ENCODE measurements at places on chromosomes 5 and 9.

DNA sequence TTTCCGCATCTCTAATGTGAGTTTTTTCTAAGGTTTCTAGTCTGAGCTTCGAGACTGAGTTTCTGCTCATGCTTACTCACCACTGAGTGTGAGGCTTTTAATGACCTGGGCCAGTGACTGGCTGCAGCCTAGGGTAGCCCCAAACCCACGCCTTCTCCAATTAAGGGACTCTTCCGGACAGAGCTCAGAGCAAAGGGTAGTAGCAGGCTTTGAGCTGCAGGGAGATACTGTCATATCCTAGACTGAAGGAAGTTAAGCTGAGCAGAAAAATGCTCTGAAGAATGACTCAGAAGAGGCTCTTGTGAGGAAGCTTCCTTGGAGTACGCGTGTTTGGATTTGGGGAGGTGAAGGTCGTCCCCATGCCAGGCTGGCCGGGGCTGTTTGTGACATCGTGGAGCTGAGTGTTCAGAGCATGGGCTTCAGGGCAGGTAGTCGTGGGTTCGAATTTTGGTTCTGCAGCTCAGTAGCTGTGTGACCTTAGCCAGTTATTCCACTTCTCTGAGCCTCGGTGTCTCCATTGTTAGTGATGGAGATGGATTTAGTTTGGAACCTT is 3.5 kb downstream of the USP20 start:
- DNase-seq = peak; percentile 87

DNA sequence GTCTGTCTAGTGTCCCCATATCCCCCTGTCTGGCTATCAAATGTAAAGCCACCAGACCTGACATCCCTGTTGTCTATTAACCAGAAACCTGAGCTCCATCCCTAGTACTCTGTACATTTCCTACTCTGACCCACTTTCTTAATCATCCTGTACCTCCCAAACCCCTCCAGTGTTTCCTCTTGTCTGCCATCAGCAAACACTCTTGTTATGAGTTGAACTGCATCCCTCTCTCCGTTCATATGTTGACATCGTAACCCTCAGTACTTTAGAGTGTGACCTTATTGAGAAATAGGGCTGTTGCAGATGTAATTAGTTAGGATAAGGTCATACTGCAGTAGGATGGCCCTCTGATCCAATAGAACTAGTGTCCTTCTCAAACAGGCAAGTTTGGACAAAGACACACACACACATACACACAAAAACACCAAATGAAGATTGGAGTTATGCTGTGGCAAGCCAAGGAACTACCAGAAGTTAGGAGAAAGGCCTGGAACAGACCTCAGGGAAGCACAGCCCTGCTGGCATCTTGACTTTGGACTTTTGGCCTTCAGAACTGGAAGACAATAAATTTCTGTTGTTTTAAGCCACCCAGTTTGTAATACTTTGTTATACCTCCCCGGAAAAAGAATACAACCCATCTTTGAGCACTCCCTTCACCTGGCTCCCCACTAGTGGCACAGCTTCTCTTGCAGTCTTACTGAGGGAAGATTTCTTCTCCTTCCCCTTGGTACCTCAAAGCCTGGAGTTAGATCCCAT is 180.0 kb upstream of the PTGER4 start:
- DNase-seq = no peak

DNA sequence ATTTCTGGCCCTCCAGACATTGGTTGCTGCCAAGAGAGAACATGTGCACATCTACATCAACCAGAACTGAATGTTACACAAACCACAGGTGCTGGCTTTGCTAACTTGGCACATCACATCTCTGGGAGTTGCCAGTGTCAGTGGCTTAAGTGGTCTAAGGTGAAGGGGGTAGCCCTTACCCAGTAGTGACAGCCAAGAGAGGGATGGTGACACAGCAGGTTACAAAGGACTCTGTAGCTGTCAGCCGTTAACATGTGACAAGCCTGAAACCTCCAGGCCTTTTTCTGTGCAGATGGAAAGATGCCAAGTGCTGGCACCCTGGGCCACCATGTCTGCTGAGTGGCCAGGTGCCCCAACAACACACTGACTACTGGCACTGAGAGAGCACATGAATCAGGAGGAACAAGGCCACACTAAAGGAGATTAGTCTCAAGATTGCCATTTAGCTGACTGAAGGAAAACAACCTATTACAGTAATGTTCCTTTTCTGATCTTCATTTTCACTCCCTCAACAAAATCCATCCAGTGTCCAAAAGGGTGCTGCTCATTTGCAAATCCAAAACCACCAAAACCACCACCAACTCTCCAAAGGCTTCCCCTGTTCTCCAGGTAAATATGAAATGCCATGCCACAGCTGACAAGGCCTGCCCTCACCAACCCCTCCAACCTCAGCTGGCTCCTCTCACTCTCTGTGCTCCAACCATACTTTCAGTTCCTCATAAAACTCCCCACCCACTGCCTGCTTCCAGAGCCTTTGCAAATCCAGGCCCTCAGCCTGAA is 20.2 kb downstream of the SIL1 start:
- DNase-seq = no peak

GRCh38 chr9:18040327-18040726 is 433.6 kb upstream of the ADAMTSL1 start:
- DNase-seq = no peak

DNA sequence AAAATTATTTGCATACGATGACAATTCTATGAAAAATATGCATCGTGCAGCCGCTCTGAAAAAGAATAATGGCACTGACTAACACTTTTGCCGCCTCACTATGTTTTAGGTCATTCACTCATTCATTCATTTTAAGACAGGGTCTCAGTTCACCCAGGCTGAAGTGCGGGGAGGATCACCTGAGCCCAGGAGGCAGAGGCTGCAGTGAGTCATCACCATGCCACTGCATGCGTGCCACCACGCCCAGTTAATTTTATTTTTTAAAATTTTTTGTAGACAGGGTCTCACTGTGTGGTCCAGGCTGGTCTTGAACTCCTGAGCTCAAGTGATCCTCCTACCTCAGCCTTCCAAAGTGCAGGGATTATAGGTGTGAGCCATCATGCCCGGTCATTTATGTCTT is 37.0 kb downstream of the RAPGEF1 start:
- no peak for DNase-seq

GRCh38 chr9:129320575-129321285 is 142.7 kb upstream of the IER5L start:
- DNase-seq = peak; percentile 57

- no peak for DNase-seq
Measured at GRCh38 chr5:88886252-88886651, 3.3 kb upstream of the MEF2C start.

GRCh38 chr9:133812941-133813748 is 75.0 kb upstream of the SARDH start:
- no peak for DNase-seq

GRCh38 chr9:121690316-121690715 is 38.9 kb downstream of the DAB2IP start:
- DNase-seq = no peak

- no peak for DNase-seq
Measured at GRCh38 chr9:136954270-136955083, 2.4 kb downstream of the LCN12 start.

GRCh38 chr9:69444791-69445190 is 119.8 kb downstream of the ENTREP1 start:
- no peak for DNase-seq

GRCh38 chr9:7067169-7067568 is 309.4 kb downstream of the KDM4C start:
- DNase-seq = no peak

DNA sequence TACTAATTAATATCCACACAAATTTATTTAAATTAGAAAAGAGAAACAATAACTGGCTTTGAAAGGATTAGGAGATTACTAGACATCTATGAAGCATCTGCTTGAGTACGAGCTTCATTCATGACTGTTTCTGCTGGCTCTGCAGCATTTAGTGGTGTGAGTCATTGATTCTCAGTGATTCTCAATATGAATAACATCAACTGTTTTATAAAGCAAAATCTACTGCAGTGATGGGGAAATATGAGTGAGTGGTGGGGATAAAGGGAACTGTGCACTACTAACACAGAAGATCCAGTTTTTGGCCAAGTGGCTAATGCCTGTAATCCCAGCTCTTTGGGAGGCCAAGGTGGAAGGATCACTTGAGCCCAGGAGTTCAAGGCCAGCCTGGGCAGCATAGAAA is 8.4 kb downstream of the FNBP1 start:
- peak; percentile 50 for DNase-seq

DNA sequence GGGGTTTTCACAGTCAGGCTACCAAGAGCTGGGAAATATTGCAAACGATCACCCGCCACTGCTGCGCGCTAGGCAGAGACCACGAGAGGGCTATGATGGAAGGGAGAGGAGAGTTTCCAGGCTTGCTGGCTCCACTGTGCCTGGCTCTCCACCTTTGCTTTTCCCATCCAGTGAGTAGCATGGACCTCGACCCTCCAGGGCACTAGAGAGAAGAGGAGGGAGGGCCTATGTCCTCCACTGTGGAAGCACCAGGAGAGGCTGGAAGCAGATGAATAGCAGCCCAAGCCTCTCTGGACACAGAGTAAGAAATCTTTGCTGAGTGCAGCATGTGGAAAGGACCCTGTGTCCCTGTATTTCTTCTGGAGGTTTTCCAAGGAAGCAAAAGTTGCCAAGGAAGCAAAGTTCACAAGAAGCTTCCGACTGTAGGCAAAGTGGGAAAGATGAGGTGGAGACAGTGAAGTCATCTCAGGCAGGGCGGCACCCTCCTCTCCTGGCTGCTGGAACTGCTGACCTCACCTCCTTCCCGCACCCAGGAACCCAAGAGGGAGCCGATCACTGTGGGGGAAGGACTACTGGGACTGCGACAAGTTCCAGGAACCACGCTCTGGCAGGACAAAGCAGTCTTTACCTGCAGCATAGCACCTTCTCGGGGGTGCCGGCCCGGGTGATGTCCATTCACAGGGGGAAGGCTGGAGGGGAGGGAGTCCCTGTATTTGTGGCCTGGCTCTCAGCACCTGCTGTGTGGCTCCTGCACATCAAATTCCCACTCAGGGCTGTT is 79.6 kb downstream of the CSNK1A1 start:
- no peak for DNase-seq

DNA sequence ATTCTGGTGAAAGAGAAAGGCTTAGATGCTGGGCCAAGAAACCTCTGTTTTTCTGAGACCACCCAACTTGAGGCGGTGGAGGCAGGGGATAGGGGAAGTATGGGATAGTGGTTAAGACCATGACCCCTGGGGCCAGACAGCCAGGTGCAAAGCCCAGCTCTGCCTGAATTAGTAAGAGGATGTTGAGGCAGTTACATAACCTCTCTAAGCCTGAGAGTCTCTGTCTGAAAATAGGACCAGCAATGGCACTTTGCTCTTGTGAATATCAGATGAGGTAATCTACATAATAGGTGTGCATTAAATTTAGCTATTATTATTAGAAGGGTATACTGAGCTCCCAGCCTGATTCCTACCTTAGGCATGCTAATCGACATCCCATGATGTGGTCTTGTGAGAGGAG is 68.2 kb downstream of the DOCK2 start:
- DNase-seq = no peak

DNA sequence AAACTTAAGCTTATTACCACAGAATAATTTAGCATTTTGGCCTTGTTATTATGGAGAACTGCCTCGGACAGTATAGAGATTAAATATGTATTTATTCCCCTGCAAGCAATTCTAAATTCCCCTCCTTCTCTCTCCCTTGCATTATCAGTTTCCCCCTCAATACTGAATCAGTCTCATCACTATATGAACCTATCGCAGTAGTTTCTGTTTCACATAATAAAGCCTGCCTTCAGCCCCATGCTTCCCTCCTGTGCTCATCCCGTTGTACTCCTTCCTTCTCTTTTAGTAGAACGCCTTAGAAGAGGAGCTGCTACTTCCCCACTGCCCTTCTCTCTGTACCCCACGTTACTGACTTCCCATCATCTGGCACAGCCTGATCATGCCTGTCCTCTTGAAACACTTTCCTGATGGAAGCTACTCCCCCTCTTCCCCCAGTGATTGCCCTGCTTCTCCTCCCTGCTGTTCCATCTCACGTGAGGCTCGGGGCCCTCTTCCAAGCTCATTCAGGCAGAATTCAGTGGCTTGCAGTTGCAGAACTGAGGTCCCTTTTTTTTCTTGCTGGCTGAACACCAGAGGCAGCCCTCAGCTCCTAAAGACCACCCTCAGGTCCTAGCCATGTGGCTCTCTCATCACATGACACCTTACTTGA is 93.4 kb downstream of the PPIC start:
- no peak for DNase-seq

- DNase-seq = no peak
Measured at GRCh38 chr9:96782235-96782634, 4.3 kb upstream of the ZNF510 start.

DNA sequence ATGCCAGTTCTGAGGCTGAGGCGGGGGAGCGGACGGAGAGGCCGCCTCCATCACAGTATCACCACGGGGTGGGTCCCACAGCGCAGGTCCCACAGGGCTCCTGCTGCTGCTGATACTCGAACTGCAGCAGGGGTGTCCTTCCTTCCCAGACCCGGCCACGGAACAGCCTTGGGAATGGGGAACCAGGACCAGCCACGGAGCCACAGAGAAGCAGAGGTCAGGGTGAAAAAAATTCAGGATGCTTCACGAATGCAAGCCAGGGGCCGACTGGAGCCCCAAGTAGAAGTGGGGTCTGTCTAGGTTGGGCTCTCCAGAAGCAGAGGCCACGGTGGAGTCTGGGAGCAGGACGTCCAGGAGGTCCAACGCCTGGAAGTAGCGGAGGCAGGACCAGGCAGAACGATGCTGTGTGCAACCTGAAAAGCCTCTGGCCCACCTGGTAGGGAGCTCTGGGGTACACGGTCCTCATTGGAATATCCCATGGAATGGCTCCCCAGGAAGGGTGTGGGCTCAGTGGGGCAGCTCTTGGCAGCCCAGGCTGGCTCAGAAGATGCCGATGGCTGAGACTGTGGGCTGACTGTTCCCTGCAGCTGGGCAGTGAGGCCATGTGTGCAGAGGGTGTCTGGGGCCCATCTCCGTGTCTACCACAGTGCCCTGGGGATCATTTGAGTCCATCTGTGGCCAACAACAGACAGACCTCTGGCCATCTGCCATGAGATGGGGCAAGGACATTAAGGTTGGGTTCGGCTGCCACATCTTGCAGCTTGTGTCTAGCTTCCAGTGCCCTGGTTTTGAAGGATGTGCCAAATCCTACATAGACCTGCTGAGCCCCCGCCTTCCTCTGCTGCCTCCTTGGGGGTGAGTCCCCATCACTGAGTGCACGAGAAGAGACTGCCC is 66.9 kb upstream of the FCN1 start:
- DNase-seq = no peak

GRCh38 chr5:153209687-153210086 is 280.8 kb upstream of the GRIA1 start:
- no peak for DNase-seq

- DNase-seq = no peak
Measured at GRCh38 chr9:61674465-61674864, 484.6 kb downstream of the SPATA31A7 start.

Data from amniotic stem cell (primary cell).